ENCODE measurements at places on chromosomes 11 and 22.

GRCh38 chr11:111272420-111272819 lies 25.9 kb upstream of the POU2AF3 start:
- no peak for DNase-seq

DNA sequence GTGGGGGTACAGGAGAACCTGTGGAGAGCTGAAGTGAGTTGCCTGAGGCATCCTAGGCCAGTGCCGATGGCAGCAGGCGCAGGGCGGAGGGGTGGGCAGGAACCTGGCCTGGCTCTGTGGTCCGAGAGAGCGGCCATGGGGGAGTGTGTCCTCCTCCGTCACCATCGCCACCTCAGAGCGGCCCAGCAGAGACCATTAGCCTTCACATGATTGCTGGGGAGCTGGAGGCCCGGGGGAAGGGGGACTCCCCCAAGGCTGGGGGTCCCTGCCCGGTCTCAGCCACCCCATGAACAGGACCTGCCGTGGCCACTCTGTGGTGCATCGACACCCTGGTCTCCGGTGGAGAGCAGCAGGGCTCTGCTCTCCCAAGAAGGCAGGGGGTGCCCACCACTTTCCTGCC lies 4.1 kb downstream of the OMP start:
- no peak for DNase-seq

DNA sequence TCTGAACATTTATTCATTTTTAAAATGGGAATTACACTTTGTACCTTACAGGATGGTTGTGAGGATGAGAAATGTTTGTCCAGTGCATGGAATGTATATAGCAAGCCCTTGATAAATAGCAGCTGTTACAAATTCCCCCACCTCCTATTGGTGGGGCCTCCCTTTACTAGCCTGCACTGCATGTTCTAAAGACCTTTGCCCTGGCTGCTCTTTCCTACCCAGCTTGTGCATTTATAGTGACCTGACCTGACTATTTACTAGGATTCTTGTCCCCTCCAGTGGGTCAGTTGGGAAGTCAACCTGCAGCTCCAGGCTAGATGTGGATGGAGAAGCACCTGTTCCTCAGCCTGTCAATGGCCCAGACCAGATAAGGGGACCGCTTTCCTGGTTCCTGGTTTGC lies 180.3 kb downstream of the HIPK3 start:
- DNase-seq: no peak

- DNase-seq: no peak
These were observed 34.8 kb downstream of the EFCAB6 start for GRCh38 chr22:43777286-43777685.

- peak; percentile 38 for DNase-seq
These were observed at the start of gene C11orf68 for GRCh38 chr11:65918211-65919140. TSS of gene C11orf68 (minus strand) at chr11:65919062. CDS start at chr11:65919031, 31 bp downstream.

DNA sequence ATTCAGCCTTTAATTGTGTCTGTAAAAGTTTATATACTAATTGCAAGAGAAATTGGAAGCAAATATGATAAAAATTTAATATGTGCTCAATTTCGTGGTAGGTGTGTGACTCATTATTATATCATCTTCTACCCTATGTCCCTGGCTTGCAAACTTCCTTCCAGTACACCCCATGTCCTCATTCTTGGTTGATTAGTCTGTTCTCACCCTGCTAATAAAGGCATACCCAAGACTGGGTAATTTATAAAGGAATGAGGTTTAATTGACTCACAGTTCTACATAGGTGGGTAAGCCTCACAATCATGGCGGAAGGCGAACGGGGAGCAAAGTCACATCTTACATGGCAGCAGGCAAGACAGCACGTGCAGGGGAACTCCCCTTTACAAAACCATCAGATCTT lies 11.9 kb downstream of the MRGPRX3 start:
- no peak for DNase-seq

- peak; percentile 43 for DNase-seq
These were observed 18.7 kb upstream of the JHY start for GRCh38 chr11:122863704-122864326.

DNA sequence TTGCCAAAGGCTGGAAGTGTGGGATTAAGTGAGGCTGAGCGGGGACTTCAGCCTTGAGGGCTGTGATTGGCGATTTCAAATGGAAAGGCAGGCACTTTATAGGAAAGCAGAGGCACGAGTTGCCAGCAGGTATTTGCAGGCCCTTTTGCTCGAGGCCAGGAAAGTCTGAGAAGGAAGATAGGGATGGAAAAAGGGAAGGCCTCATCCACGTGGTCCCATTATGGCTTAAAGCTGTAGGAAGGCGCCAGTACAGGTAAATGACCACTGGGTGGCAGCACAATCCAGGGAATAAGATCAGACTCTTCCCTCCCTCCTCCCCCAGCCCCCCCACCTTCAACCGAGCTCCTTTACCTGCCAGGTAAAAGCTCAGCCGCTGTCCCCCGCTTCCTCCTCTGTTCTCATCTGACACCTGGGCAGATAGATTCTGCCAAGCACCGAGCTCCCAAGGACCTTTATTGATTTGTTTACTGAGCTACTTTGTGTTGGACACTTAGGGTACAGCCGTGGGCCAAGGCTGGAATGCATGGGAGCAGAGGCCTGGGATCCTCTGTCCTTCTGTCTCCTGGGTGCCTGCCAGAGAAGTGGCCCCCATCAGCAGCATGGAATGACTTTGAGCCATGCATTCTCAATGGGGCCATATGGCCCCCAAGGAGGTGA lies 7.5 kb downstream of the P2RX3 start:
- DNase-seq: peak; percentile 77

DNA sequence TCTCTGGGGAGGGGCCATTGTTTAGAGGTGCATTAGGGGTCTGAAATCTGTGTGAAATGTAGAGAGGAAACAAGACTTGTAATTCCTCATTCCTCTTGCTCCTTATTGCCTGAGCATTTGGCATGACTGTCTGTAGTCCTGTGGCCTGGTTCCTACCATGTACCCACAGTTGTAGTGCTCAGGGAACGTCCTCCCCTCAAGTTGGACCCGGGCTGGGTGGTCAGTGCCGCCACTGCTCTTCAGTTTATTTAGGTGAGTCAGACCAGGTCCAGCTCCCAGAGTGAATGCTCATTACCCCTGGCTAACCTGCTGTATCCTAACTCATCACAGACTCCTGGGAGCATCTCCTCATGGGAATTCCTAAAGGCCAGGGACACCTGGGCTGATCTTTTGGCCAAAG lies 139.8 kb downstream of the GRIK4 start:
- DNase-seq: no peak

- no peak for DNase-seq
These were observed 95.7 kb downstream of the CWC15 start for GRCh38 chr11:94877443-94878200.

DNA sequence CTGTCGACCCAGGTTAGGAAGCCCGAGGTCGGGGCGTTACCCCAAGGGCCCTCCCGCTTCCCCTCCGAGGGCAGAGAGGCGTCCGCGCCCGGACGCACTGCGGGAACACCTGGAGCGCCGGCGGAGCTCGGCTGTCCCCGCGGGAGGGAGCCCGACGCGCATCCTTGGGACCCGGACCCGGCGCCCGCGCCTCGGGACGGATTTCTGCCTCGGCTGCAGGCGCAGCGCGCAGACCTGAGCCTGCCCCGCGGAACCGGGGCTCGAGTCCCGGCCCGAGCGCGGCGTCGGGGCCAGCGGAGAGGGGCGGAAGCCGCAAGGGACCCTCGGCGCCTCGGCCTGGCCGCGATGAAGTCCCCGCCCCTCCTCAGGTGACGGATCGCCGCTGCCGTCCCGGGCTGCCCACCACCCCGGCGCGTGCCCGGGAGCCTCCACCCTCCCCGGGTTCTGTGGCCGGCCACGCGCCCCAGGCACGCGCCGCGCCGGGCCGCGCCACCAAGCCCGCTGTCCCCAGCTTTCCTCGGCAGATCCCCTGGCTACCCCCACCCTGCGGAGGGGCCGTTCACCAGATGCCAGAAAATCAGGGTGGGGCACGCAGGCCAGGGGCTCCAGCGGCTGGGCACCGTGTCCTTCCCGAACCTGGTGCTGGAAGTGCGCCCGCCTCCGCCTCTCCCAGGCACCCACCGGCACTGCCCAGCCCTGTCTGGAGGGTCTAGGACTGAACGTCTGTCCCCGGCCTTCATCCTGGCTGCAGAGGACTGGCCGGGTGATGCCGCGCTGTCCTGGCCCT lies 410 bp downstream of the GLB1L3 start:
- no peak for DNase-seq

GRCh38 chr11:120079750-120080610 lies 57.9 kb downstream of the TRIM29 start:
- peak; percentile 41 for DNase-seq

DNA sequence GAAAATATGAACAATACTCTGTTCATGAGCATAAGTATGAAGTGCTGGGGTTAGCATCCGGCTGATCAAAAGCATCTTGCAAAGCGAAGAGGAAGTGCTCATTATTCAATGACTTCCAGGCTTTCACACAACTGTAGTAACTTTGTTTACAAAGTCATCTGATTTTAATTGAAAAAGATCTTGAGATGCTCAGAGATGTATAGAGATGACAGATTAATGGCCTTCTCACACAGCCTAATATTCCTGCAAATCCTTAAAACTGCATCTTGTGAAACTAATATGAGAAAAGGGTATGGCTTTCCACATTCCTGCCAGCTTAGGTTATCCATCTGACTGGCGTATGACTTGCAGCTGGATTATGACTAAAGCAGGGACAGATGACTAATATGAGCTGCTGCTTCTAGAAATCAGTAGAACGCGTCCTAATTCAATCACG lies 125.4 kb downstream of the CASP12 start:
- no peak for DNase-seq

DNA sequence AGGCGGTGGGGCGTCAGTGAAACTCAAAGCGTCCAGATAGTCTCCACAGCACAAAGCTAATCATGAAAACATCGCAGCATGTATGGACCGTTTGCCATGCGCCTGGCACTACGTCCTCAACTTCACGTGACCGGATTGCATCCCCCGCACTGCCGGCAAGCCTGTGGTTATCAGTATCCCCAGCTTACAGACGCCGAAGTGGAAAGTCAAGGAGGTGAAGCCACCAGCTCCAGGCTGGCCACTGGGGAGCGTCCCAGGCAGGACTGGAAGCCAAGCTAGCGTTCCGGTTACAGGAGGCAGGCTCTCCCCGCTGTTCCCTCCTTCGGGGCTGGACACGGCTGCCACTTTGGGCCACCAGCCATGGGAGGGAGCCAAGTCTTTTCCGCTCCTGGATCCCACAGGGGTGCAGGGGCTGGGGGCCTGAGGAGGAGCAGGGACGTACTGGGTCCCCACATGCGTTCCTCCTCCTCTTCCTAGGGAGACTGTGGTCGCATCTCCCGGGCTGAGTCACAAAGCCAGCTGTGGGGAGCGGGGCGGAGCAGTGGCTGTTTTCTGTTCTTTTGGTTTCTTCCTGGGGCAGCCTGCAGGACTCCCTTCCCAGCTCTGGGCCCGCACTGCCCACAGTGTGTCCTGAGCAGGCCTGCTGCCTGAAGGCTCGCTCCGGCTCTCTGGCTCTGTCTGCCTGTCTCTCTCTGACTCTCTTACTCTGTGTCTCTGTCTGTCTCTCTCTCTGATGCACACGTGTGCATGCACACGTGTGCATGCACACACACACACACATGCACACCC lies 4.3 kb upstream of the OSBPL5 start:
- DNase-seq: no peak

GRCh38 chr11:61911701-61912529 lies 5.5 kb downstream of the RAB3IL1 start:
- DNase-seq: no peak

GRCh38 chr22:42692239-42693054 lies 28.2 kb downstream of the A4GALT start:
- DNase-seq: no peak

DNA sequence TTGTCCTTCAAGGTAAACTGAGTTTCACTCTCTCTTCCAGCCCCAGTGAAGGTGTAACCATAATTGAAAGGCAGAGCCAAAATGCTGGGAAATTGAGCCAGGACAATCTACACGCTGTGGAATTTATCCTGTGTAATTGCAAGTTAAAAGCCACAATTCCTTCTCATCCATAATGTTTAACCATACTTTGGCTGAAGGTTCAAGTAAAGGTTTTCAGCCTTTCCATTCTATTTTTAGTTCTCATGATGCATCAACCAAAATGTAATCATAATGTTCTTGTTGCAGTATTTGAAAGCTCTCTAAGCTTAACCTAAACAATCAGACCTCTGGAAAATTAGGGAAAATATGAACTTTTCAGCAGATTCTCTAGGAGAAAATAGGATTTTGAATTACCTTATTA lies 14.0 kb upstream of the ARHGAP42 start:
- no peak for DNase-seq

DNA sequence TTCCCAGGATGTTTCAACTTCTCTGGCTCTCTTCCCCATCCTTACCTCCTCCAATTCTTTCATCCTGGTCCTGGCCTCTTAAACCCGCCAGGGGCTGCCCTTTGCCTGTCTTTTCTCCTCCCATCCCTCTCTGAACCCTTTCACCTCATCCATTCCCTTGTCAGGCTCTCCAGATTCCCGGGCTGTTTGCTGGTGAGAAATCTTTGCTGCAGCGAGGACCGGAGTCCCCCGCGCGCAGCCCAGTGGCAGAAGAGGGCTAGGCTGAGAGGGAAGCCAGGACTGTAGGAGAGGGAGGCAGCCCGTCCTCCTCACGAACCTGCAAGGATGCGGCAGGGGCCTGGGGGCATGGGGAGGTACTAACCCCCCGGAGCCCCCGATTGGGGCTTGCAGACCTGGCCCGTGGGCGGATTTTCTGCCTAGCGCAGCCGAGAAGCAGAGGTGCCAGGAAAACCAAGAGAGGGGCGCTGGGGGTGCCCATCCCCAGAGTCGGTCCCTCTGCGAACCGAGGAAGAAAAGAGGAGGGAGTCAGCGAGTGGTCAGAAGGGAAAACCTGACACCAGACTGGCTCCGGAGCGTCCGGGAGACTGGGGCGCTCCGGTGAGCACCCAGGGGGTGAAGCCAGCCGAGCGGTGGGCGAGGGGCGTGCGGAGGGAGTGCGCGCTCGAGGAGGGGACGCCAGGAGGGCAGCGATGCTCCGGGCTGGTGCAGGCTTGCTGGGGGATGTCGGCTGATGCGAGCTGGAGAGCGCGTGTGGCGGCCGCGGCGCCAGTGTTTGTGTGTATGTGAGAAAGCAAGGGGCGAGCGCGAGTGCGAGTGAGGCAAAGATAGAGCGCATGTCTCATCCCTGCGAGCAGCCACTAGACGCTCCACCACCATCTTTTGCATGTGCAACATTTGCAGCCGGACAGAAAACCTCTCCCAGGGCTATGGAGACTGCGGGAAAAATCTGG lies at the start of gene GRIA4:
TSS of gene GRIA4 (plus strand) at position 242 of the 950 bp plus-strand sequence. CDS start 925 bp downstream, outside the sequence.
- DNase-seq: no peak

- no peak for DNase-seq
These were observed 433.4 kb downstream of the BRD1 start for GRCh38 chr22:49394116-49394785.

GRCh38 chr11:32273931-32274330 lies 161.4 kb downstream of the WT1 start:
- DNase-seq: no peak

Measured in HEK293T (cell line).